ENCODE measurements at places on chromosomes 16 and 17. TPM values are rescaled to one million over a fixed set of nuclear protein-coding genes. Genes with fewer than 3 reads are reported as not detected.

Gene TPSAB1
- not detected for total RNA-seq

DNA sequence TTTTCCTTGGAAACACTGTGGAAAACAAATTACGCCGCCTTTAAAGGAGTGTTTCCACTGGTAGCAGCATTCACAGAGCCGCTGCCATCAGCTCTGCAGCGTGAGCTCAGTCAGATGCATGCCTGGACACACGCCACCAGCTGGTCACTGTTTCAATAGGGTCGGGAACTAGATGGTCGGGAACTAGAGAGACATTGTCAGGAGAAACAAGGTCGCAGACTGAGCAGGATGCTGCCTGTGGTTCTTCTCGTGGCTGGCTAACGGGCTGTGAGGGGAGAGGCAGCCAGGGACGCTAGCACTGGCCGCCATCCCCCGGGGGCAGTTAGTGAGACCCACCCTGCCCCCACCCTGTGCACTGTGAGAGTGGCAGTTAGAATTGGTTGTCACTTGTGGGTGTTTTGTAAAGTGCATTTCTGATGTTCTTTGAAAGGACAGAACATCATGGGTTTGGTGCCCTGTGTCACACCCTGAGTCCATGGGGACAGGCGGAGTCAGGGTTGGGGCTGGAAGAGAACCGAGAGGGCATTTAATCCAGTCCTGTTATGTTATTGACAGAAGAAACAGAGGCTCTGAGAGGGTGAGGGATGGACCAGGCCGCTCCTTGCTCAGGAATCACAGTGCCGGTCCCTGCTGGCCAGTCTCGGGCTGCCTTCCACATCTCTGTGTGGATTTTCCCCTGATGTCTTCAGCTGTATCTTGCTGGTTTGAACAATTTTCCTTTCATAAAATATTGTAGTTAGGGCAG is 86.3 kb downstream of the SPECC1 start:
- H3K36me3 ChIP-seq, result no peaks in the 10 kb centered on the region
- peaks cover 1% of the 10 kb centered on the region for H3K27me3 ChIP-seq
- no peak overlapping the region for H3K27ac ChIP-seq
- DNase-seq, result no peak

Gene OR2C1
- not detected for total RNA-seq

DNA sequence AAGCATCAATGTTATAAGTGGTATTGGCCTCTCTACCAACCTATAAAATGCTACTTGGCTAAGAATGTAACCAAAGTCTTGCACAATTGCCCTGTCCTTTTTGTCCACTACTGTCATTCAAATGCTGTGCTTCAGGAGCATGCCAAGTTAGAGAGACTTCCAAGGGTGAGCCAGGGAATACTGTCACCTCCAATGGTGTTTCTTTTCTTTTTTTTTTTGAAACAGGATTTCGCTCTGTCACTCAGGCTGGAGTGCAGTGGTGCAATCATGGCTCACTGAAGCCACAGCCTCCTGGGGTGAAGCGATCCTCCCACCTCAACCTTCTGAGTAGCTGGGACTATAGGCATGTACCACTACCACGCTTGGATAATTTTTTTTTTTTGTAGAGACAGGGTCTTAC is 43.7 kb upstream of the ERN1 start:
- DNase-seq, result no peak
- H3K4me1 ChIP-seq, result no peaks in the 10 kb centered on the region
- H3K4me3 ChIP-seq, result no peak overlapping the region
- no peak overlapping the region for H3K27ac ChIP-seq
- no peaks in the 10 kb centered on the region for H3K27me3 ChIP-seq
- peaks cover 17% of the 10 kb centered on the region for H3K36me3 ChIP-seq

Gene IGFALS
- total RNA-seq, result not detected

DNA sequence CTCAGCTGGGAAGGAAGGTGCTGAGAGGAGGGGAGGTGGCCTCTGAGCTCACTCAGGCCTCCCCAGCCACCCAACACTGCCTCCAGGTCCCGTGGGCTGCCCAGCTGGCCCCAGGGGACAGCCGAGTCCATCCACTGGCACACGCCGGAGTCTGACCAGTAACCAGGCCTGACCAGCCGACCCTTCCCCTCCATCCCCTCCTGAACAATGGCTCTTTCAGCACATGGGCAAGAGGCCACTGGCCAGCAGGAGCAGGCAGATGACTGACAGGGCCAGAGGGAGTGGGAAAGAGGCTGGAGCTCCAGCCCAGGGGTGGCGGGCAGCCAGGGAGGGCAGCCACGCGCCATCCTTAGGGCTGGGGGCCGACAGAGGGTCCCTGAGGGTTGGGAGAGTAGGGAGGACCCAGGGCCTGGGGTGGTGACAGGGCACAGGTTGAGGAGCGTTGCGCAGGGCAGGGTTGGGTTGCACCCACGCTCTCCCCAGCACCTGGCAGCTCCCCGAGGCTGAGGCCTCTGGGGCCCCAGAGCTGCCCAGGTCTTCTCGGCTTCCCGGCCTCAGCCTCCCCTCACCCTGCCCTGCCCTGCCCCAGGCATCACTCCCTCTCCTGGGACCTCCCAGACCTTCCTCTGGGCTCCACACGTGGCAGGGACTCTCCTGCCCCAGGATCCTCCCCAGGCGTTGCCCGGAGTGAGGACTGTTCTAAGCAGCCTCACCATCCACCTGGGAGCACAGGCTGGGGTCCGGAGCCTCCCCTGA is 20.2 kb upstream of the SLC38A10 start:
- no peaks in the 10 kb centered on the region for H3K36me3 ChIP-seq
- DNase-seq, result no peak
- H3K4me3 ChIP-seq, result no peak overlapping the region
- no peak overlapping the region for H3K27ac ChIP-seq
- no peaks in the 10 kb centered on the region for H3K27me3 ChIP-seq
- no peaks in the 10 kb centered on the region for H3K4me1 ChIP-seq

Gene TMEM238L
- not detected for total RNA-seq

GRCh38 chr17:78174870-78175642 is 6.7 kb downstream of the SYNGR2 start:
- DNase-seq, result no peak
- H3K4me1 ChIP-seq, result peaks cover 49% of the 10 kb centered on the region
- H3K4me3 ChIP-seq, result no peak overlapping the region
- H3K27ac ChIP-seq, result no peak overlapping the region

Gene PRCD
- total RNA-seq, result not detected

DNA sequence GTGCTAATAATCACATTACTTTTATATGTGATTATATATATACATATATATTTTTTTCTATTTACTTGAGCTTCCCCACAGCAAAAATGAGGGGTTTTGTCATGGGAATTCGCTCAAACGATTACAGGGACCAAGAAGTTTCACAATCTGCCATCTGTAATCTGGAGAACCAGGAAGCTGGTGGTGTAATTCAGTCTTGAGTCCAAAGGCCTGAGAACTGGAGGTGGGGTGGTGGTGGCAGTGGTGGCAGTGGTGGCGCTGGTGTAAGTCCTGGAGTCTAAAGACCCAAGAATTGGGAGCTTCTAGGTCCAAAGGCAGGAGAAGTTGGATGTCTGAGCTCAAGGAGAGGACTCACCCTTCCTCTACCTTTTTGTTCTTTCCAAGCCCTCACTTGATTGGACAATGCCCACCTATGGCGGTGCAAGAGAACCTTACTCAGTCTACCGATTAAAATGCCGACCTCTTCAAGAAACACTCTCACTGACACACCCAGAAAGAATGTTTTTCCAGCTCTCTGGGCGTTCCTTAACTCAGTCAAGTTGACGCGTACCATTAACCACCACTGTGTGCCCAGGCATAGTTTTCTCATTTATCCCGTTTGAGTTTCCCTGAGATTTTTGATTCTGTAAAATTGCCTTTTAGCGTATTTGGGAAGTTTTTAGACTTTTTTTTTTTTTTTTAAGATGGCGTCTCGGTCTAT is 31.9 kb downstream of the POLR2A start:
- no peak for DNase-seq
- peaks cover 22% of the 10 kb centered on the region for H3K36me3 ChIP-seq
- no peak overlapping the region for H3K27ac ChIP-seq
- no peak overlapping the region for H3K4me3 ChIP-seq
- no peaks in the 10 kb centered on the region for H3K27me3 ChIP-seq
- H3K4me1 ChIP-seq, result no peaks in the 10 kb centered on the region

Gene KRTAP4-16
- not detected for total RNA-seq

DNA sequence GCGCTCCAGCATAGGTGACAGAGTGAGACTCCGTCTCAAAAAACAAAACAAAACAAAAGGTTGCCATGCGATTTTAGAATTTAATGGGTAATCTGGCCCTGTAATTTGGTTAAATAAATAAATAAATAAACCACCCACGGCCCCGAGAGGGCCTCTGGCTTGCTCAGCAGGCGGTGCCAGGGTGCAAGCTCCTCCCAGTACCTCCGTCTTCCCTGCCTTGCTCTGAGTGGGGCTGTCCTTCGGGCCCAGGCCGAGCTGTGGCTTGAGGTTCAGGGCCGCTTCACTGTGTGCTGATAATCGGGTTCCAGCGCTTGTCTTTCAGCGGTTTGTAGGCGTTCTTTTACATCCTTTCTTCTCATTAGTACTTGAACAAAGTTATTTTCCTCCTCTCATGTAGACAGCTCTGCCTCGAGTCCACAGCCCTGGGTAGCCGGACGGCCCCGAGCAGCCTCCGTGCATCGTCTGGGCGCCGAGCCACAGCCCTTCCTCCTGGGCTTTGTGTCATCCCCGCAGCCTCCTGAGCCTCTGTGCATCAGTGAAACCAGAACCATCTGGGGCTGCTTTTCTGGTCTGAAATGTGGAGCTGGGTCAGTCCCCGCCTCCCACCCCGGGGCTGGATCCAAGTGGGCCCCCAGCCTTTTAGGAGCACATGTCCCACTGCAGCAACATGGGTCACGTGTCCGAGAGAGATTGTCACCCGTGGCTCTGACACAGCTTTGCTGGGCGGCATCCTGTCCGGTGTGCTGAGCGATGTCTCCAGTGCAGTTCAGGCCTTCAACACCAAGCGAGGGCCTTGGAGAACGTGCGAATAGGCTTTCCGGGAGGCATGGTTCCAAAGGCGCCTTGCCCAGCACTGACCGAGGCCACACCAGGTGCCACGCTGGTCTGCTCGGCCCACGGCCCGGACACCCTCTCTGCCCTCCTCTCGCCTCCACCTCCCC is 157.4 kb upstream of the CHMP6 start:
- H3K36me3 ChIP-seq, result peaks cover 17% of the 10 kb centered on the region
- no peak for DNase-seq
- H3K27ac ChIP-seq, result peak overlapping the region; percentile 73
- H3K4me3 ChIP-seq, result no peak overlapping the region

Gene MSLN
- not detected for total RNA-seq

DNA sequence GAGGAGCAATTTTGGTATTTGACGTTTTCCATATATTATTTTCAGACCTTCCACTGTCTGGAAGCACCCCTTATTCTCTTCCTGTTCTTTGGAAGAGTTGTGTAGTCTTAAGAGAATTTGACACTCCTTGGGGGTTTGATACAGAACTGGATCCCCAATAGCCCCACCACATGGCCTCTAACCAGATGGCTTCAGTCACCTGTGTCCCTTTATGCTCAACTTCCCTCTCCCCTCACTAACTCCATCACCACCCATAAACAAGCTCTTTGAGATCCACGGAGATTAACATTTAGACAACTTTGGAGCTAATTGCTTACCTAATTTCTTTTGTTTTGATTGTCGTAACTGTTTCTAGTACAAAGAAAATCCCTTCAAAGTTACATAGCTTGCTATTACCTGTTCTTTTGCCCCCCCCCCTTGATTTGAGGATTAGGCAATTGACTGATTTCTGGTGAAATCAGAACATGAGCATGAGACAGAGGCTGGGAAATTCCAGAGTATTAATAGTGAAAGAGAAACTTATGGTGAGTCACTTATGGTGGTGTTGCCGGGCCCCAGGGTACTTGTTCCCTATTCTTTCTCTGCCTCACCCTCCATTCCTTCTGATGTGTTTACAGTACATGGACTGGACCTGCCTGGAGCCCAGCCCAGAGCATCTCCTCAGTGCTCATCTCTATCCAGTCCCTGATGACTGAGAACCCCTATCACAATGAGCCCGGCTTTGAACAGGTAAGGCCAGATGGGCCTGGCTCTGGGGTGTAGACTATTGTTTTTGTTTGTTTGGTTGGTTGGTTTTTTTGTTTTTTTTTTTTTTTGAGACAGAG is 7.5 kb downstream of the UBE2Z start:
- H3K4me3 ChIP-seq, result peak overlapping the region; percentile 67
- DNase-seq, result peak; percentile 79
- peaks cover 67% of the 10 kb centered on the region for H3K36me3 ChIP-seq
- no peaks in the 10 kb centered on the region for H3K27me3 ChIP-seq
- peak overlapping the region; percentile 95 for H3K27ac ChIP-seq
- peaks cover 51% of the 10 kb centered on the region for H3K4me1 ChIP-seq

DNA sequence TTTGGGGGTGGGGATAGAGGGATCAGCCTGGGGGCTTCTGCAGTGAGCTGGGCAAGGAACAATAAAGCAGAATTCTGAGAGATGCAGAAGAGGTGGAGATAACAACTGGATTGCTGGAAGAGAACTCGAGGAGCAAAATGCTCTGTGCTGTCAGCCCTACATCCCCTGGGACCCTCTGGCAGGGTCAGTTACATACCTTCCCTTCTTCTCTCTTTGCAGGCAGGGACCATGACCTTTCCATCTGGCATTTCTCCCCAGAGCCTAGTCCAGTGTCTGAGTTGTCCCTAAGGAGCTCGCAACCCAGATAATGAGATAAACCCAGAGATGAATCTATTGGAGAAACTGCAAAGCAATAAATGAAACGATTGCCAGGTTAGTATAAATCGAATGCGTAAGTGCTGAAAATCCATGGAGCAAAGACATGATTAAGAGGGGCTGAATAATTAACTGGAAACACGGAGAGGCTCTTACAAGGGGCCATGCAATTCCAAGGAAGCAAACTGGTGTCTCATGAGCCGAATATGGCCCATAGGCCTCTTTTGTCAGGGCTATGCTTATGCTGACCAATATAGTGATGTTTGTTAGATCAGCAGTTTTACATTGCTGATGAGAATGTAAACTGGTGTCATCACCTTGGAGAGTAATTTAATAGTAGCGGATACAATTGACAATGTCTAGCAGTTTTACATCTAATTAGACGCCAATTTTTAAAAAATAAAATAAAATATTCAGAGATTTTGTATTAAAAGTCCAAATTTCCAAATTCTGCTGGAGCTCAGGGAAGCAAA is 129.4 kb upstream of the IRX5 start:
- H3K27me3 ChIP-seq, result peaks cover 5% of the 10 kb centered on the region
- H3K4me3 ChIP-seq, result no peak overlapping the region
- no peak for DNase-seq
- H3K27ac ChIP-seq, result no peak overlapping the region
- no peaks in the 10 kb centered on the region for H3K36me3 ChIP-seq
- no peaks in the 10 kb centered on the region for H3K4me1 ChIP-seq

- DNase-seq, result no peak
- peaks cover 75% of the 10 kb centered on the region for H3K36me3 ChIP-seq
- no peaks in the 10 kb centered on the region for H3K27me3 ChIP-seq
- H3K4me3 ChIP-seq, result no peak overlapping the region
Observed at GRCh38 chr16:58578642-58579041, 51.0 kb downstream of the CNOT1 start.

Data from activated CD8-positive, alpha-beta T cell treated with anti-CD3 and anti-CD28 coated beads for 36 hours (primary cell).